ENCODE measurements at places on chromosomes 13 and 19.

- DNase-seq: no peak
These were observed 10.9 kb downstream of the C13orf46 start for GRCh38 chr13:113962975-113963374.

- DNase-seq: no peak
These were observed 420.4 kb downstream of the NDFIP2 start for GRCh38 chr13:79901336-79901735.

DNA sequence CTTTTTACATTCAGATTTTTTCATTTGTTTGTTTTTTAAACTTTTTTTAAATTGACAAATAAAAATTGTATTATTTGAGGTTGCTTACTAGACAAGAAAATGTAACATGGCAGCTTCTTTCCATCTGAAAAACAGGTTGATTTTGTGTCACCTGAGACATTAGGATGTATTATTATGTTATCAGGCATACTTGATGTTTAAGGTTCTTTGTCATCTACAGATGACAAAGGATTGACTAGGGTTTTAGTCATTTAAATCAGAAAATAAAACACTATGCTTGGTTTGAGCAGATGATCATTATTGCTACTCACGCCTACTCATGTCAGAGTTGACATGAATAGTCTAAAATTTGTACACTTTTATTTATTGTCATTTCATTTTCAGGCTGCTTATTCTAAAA is 1494.5 kb downstream of the SLITRK5 start:
- DNase-seq: no peak

DNA sequence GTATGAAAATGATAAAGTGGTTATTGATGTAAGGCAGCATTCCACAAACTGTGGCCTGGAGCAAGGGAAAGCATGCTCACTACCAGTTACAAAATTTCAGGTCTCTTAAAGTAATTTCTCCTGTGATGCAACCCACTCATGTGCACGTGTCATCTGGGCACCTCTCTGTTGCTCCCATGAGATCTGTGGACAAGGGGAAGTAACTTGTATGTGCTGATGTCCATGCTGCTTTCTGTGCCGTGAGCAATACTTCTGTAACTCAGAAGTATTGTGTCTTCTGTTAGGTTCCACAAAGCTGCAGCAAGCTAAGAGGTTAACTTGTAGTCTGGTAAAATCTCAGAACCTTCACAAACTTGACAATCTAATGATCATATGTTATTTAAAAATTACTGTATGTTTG is 930.0 kb upstream of the SLITRK6 start:
- DNase-seq: no peak

DNA sequence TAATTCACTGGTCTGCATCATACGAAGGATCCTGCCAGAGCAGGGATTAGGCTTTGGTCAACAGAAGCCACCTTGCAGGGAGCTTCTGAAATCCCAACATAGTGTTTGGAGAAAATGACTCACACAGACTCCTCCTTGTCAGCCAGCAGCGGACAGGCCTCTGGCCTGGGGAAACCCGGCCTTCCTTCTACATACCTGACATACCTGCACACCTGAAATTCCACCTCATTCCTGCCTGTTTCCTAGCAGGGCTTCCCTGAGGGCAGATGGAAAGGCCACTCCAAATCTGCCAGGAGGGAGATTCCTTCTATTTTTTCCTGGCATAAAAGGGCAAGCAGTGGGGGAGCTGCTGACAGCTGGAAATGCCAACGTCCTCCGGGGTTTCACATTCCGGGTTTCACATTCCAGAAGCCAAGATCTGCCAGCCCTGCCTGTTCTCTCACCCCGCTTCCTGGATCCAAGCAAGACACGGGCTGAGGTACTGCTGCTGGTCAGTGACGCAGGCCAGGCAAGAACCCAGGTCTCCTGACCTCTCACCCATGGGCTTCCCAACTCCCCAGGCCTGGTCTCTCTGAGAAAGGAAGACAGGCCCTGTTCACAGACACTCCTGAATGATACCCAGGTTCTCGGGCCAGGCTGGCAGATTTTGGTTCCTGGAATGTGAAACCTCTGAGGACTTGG is 18.2 kb upstream of the IGFL1 start:
- DNase-seq: no peak

- no peak for DNase-seq
These were observed 1.2 kb upstream of the NKPD1 start for GRCh38 chr19:45161738-45162607.

DNA sequence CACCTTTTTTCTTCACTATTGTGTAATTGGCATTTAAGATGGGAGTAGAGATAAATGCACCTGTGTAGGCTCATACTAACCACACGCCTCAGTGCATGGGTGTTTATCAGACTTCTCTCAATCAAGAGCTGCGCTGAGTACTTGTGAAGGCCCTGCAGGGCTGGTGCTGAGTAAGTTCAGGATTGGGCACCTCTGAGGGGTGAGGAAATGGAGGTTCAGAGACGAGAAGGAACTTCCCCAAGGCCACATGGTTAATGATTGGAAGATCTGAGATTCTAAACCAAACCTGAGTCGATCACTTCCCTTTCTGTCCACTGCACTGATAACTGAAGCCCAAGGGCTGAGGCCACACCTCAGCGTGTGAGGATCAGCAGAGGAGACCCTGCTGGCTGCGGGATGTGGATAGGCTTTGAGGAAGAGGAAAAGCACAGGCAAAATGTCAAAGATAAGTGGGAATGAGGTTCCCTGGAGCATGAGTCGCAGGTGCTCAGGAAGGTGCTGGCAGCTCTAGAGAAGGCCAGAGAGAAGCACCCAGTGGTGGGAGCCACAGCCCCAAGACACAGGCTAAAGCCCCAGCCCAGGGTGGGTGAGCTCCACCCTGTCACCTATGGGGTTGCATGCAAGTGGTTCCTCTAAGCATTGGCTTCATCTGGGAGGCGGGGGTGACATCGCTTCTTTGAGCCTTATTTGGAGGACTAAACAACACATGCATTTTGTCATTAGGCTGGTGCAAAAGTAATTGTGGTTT is 32.3 kb upstream of the GJB6 start:
- DNase-seq: no peak

- no peak for DNase-seq
These were observed 198.6 kb downstream of the OXGR1 start for GRCh38 chr13:96795670-96796069.

DNA sequence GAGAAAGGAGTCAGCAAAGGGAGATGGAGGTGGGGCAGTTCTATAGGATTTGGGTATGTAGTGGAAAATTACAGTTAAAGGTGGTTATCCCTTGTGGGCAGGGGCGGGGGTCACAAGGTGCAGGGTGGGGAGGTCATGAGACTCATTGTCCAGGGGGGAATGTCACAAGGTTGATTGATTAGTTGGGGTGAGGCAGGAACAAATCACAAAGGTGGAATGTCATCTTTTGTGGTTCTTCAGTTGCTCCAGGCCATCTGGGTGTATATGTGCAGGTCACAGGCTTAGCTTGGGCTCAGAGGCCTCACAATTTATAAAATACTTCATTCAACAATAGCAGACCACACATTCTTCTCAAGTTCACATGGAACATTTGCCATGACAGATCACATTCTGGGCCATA is 109.6 kb downstream of the ATP11A start:
- no peak for DNase-seq

DNA sequence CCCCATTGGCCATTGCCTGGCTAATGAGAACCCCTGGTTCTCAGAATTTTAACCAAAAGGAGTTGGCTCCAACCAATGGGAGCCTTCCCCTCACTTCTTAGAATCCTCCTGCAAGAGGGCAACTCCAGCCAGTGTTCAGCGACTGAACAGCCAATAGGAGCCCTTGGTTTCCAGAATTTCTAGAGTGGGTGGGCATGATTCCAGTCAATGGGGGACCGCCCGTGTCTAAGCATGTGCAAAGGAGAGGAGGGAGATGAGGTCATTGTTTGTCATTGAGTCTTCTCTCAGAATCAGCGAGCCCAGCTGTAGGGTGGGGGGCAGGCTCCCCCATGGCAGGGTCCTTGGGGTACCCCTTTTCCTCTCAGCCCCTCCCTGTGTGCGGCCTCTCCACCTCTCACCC is 9.5 kb upstream of the SWSAP1 start:
- DNase-seq: no peak

DNA sequence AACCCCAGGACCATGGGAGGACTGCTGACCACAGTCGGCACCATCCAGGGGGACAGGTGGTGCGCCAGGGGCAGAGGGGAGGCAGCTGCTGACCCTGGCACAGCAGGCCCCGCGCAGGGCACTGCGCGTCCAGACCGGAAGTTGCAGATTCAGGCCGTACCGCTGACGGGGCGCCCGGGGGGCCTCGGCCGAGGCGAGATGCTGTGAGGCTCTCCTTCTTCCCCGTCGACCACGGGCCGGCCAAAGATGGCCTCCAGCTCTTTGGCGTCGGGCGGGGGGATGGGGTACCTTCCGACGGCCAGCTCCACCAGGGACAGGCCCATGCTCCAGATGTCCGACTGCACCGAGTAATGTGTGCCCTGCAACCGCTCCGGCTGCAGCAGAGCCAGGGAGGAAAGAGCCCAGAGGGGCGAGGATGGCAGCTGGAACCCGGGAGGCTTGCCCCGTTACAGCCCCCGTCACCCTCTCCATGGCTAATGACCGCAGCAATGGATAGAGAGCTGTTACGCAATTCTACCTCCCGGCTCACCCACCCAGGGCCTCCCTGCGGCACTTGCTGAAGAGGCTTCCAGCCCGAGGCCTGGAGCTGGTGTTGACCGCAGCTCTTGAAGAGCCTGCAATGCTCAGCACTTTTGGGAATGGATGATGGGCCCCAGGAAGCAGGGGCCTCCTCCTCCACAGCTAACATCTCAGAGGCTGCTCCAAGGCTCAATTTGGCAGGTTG is 24.7 kb downstream of the MAP2K2 start:
- no peak for DNase-seq

All from effector memory CD4-positive, alpha-beta T cell (primary cell).